ENCODE measurements at places on chromosomes 3 and 15. TPM values are rescaled to one million over a fixed set of nuclear protein-coding genes. Genes with fewer than 3 reads are reported as not detected.

Gene EXD1
- 1.5 TPM for total RNA-seq

DNA sequence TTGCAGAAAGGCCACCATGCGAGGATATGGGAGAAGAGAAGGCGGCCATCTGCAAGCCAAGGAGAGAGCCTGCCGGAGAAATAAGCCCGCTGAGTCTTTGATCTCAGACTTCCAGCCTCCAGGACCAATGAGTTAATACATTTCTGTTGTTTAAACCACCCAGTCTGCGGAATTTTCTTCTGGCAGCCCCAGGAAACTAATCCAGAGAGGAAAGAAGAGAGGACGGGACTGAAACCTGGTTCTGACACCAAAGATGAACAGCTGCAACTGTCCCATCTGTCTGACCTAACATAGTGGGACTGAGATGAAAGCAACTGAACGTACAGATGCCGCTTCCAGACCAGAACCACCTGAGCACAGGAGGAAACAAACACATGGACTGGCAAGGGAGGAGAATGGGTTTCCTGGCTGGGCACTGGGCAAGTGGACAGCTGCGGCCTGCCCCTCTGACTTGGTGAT, 32.3 kb downstream of the VGLL4 start:
- DNase-seq: no peak

DNA sequence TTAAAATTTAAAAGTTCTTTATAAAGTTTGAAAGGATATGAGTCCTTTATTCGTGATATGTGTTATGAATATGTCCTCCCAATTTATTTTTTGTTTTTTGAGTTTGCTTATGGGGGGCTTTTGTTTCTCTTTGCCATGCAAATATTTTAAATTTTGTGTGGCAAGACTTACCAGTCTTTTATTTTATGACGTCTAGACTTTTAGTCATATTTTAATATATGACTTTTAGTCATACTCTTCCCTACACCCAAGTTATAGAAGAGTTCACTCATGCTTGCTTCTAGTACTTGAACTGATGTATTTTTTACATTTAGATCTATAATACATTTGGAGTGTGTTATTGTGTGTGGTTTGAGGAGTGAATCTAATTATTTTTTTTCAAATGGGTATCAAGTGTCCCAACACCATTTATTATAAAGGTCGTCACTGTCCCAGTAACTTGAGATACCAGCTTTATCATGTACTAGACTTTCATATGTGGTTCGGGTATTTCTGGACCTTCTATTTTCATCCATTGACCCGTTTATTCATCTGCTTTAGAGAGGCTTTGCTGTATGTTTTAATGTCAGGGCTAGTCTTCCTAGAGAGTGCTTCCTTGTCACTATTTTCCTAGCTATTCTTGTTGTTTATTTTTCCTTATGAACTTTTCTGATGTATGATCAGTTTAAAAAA, 755 bp downstream of the PARP15 start:
- DNase-seq: no peak

- no peak for DNase-seq
These were observed 23.4 kb upstream of the MECOM start for GRCh38 chr3:169686874-169687273.

GRCh38 chr3:13655061-13655913, 106.4 kb downstream of the FBLN2 start:
- no peak for DNase-seq

- DNase-seq: no peak
These were observed 187.7 kb upstream of the C2CD4B start for GRCh38 chr15:62352817-62353216.

DNA sequence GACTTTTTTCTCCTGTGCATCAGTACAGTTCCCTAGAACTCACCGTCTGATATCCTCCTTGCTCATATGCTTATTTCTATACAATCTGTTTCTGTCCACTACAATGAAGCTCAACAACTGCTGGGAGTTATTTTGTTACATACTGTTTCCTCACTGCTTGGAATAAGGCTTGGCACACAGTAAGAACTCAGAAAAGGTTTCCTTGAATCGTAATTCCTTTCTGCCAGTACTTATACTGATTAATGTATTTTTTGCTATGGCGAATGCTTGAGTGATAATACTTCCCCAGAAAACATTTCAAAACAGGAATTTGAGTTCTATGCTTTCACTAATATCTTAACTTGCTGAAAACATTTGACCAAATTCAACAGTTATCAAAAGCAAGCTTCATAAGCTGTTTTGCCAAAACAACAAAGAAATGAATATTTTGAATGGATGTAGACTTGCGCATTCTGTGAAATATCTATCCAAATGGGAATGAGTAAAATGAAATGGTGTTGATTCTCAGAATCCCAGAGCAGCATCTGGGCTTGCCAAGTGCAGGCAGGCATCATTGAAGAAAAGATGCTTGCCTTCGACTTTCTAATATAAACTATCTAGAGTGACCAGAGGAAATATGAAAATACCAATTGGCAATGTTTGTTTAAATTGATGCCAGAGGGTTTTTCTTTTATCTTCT, 286.3 kb downstream of the RAP2B start:
- DNase-seq: no peak
